Common myeloid progenitor, CD34-positive (primary cell): ENCODE measurements at places on chromosomes 16 and 17.

- peak; percentile 51 for DNase-seq
- no peaks in the 10 kb centered on the region for H3K36me3 ChIP-seq
- H3K4me3 ChIP-seq, result peak overlapping the region; percentile 41
- H3K27ac ChIP-seq, result no peak overlapping the region
- H3K4me1 ChIP-seq, result peaks cover 9% of the 10 kb centered on the region
These were observed 11.6 kb upstream of the MARCHF10 start for GRCh38 chr17:62819511-62820221.

DNA sequence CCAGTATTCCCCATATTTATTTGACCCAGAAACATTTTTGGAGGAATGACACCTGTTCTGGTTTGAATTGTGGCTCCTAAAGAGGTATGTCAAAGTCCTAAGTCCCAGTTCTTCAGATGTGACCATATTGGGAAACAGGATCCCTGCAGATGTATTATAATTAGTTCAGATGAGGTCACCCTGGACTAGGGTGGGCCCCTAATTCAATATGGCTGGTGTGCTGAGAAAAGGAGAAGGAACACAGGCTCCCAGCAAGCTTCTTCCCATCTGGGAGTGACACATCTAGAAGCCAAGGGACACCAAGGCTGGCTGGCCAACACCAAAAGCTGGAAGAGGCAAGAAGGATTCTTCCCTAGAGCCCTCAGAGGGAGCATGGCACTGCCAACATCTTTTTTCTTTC lies 3.8 kb upstream of the GCSH start:
- no peak for DNase-seq
- no peaks in the 10 kb centered on the region for H3K27me3 ChIP-seq
- no peak overlapping the region for H3K27ac ChIP-seq

GRCh38 chr17:73384926-73385325 lies 73.1 kb upstream of the CDC42EP4 start:
- H3K36me3 ChIP-seq, result no peaks in the 10 kb centered on the region
- no peak for DNase-seq
- no peak overlapping the region for H3K4me3 ChIP-seq

DNA sequence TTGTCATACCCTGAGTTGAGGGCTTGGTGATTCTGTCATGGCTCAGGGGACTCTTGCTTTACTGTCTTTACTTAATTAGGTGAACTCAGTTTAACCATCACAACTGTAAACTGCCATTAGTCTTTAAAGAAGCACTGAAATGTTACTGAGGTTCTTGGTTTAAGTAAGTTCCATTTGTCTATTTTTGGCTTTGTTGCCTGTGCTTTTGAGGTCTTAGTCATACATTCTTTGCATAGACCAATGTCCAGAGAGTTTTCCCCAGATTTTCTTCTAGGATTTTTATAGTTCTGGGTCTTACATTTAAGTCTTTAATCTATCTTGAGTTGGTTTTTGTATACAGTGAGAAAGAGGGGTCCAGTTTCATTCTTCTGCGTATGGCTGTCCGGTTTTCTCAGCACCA lies 137.5 kb downstream of the SOCS1 start:
- no peaks in the 10 kb centered on the region for H3K27me3 ChIP-seq
- H3K27ac ChIP-seq, result no peak overlapping the region
- peaks cover 11% of the 10 kb centered on the region for H3K36me3 ChIP-seq
- no peak overlapping the region for H3K4me3 ChIP-seq

DNA sequence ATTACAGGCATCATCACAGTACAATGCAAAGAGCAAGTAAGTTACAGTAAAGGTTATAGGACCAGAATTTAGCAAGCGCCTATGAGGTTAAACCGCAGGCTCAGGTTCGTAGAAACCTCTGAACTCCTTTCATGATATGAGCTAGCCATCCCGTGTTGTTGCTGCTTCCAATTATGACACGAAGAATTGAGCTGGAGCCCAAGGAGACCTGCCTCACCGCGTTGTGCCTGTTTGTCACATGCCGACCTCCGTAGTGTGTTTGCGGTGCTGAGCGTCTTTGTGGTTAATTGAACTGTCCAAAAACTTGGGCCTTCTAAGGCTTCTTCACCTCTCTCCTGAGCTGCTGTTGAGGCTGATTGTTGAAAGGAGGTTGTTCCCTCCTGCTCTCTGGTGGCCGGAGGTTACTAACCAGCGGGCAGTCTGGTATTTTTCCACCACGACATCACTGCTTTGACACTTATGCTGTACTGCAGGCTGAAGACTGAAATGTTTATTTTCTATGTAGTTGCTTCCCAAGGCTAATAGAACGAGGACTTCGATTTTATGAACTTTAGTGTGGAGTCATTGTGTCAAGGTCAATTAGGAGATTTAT lies 67.5 kb downstream of the SEC14L1 start:
- no peak overlapping the region for H3K4me3 ChIP-seq
- peaks cover 19% of the 10 kb centered on the region for H3K36me3 ChIP-seq
- no peak for DNase-seq
- H3K27me3 ChIP-seq, result no peaks in the 10 kb centered on the region

- peaks cover 23% of the 10 kb centered on the region for H3K4me1 ChIP-seq
- peak overlapping the region; percentile 74 for H3K27ac ChIP-seq
- peak; percentile 91 for DNase-seq
- no peaks in the 10 kb centered on the region for H3K36me3 ChIP-seq
These were observed 837 bp upstream of the PRDM7 start for GRCh38 chr16:90077757-90078578.

DNA sequence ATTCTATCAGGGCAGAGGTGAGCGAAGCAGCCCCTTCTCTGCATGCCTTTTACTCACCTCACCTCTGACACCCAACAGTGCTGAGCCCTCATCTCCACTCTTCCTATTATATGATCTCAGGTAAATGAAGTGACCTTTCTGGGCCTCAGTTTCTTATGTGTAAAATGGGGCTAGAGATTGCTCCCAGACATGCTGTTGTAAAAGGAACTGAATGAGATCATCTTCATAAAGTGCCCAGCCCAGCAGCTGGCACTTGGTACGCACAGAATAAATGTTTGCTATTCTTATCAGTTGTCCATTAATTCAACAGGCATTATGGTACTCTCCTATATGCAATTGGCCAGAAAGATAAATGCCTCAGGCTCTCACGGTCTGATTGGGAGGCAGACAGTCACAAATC lies 4.5 kb upstream of the GALK1 start:
- peaks cover 6% of the 10 kb centered on the region for H3K4me1 ChIP-seq
- no peaks in the 10 kb centered on the region for H3K36me3 ChIP-seq
- no peak for DNase-seq
- H3K27ac ChIP-seq, result no peak overlapping the region
- H3K27me3 ChIP-seq, result no peaks in the 10 kb centered on the region

- H3K4me1 ChIP-seq, result peaks cover 31% of the 10 kb centered on the region
- H3K4me3 ChIP-seq, result no peak overlapping the region
- H3K36me3 ChIP-seq, result no peaks in the 10 kb centered on the region
- H3K27me3 ChIP-seq, result no peaks in the 10 kb centered on the region
- no peak overlapping the region for H3K27ac ChIP-seq
These were observed 7.2 kb upstream of the CCDC182 start for GRCh38 chr17:57752031-57752905.

DNA sequence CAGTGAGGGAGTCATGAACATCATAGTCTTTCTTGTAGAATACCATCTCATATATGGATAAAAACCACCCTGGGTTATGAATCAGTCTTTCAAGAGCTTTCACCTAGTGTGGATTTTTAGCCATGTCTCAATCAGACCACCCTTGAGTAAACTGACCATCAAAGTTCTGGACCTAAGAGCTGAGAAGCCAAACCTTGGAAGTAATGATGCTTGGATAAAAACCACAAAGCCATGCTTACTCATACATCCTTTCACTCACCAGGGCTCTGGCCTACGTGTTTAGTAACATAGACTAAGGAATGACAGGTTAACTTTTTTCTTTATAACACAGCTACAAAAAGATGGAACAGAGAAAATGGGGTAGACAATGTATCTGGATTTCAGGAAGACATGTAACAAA lies 167.2 kb downstream of the STX8 start:
- no peak overlapping the region for H3K27ac ChIP-seq
- H3K4me3 ChIP-seq, result no peak overlapping the region
- no peaks in the 10 kb centered on the region for H3K36me3 ChIP-seq

GRCh38 chr16:85798283-85798776 lies 1.0 kb downstream of the EMC8 start:
- H3K4me1 ChIP-seq, result peaks cover 5% of the 10 kb centered on the region
- H3K27ac ChIP-seq, result peak overlapping the region; percentile 95
- H3K36me3 ChIP-seq, result peaks cover 22% of the 10 kb centered on the region
- H3K27me3 ChIP-seq, result no peaks in the 10 kb centered on the region

DNA sequence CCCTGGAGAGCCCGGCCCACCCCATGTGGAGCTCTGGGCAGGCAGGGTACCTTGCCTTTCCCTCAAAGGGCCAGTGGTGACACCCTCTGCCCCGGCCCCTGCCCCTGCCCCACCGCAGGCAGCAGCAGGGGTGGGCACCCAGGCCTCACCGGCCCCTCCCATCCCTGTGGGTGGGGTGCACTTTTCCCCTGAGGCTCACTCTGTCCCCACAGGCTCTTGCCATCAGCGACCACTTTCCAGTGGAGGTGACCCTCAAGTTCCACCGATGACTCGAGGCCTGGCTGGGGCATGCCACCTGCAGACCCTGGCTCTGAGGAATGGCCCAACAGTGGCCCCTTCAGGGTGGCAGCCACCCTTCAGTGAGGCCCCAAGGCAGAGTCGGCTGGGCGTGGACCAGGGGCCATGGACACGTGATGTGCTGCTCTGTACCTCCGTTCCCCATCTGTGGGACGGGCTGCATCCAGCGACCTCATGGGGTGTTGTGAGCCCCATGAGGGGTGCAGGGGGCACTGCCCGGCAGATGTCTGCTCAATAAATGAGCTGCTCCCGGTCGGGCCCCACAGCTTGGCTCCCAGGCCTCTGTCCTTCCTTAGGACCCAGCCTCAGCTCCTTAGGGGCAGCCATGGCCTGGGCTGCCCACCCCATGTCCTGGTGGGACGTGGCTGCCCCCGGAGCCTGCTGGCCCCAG lies 2.0 kb downstream of the DNASE1L2 start:
- DNase-seq, result no peak
- peaks cover 42% of the 10 kb centered on the region for H3K27me3 ChIP-seq
- peaks cover 11% of the 10 kb centered on the region for H3K36me3 ChIP-seq
- no peak overlapping the region for H3K27ac ChIP-seq
- no peak overlapping the region for H3K4me3 ChIP-seq

- peak overlapping the region; percentile 60 for H3K4me3 ChIP-seq
- DNase-seq, result no peak
- no peak overlapping the region for H3K27ac ChIP-seq
- no peaks in the 10 kb centered on the region for H3K27me3 ChIP-seq
These were observed 5.0 kb upstream of the NAGLU start for GRCh38 chr17:42530952-42531454.

DNA sequence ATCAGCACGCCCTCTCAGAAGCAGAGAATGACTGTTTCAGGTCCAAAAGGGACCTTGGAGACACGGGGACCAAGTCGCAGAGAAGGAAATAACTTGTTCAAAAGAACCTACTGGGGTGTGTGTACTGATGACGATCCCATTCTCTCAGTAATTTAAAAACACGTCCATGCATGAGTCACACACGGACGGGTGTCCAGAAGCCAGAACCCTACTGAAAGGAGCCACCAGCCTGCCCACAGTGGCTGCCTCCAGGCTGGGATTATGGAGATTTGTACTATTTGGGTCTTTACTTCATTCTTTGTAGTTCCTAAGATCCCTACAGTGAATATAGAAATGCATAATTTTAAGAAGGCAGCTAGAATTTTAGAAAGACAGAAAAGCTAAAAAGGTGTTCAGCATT lies 27.8 kb downstream of the TMEM204 start:
- no peak overlapping the region for H3K4me3 ChIP-seq
- no peaks in the 10 kb centered on the region for H3K4me1 ChIP-seq
- H3K36me3 ChIP-seq, result peaks cover 48% of the 10 kb centered on the region
- H3K27ac ChIP-seq, result no peak overlapping the region
- H3K27me3 ChIP-seq, result no peaks in the 10 kb centered on the region
